ENCODE measurements at places on chromosomes 5 and 9.
A peak's percentile ranks its signal among the peaks of the same experiment; 100 is the strongest.

DNA sequence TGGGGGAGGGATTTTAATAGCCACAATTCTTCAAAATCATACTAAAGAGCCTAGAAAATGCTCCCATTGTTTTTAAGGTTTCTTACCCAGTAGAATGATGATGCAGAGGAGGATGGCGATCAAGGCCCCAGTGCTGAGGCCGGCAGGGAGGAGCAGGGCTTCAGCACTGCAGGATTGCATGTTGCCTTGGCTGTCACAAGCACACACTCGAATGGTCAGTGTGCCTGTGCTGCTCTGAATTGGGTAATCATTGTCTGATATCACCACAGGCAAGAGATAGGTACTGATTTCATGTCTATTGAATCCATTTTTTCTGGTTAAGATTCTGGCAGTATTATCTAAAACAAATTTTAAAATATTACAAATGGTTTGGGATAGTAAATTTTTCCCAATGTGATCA is 153.3 kb downstream of the CDH10 start:
- DNase-seq: no peak

GRCh38 chr9:14313951-14314423 is at the start of gene NFIB:
TSS of gene NFIB (minus strand) at chr9:14314141. CDS start at chr9:14313511, 630 bp downstream.
- DNase-seq: no peak

- no peak for DNase-seq
Measured at GRCh38 chr5:72498284-72498683, 8.9 kb downstream of the ZNF366 start.

DNA sequence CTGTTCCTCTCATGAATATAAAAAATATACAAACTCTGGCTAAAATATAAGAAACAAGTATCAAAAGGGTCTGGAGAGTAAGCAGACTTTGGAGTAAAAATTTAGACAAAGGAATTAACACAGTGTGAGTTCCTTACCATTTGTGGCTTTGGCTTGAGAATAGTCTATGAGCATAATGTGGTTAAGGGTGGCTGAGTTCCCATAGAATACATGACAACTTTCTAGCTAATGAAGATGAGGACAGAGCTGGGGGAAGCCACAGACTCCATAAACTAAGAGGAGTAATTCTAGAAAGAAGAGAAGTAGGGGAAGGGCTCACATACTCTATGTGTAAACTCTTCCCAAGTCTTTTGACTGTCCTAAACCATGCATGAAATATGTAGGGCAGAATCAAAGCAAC is 79.4 kb downstream of the CAAP1 start:
- peak; percentile 4 for DNase-seq

DNA sequence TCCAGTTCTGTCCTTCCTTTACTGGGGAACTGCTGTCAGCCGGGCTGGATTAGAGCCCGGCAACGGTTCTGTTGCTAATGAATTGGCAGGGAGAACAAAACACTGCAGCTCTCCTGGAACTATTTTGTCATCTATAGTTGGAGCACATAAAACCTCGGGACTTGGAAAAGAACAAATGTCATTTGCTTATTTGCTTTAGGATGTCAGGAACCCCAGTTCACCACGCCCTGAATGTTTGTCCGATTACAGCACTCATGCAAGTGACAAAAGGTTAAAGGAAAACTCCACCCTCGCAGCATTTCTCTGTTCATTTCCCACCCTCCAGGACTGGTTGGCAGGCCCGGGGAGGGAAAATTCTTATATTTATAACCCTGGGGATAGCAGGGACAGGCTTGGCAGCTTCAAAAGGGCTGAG is 66.4 kb upstream of the PLPP1 start:
- DNase-seq: no peak

- DNase-seq: no peak
Measured at GRCh38 chr5:87116825-87117512, 150.7 kb upstream of the RASA1 start.

DNA sequence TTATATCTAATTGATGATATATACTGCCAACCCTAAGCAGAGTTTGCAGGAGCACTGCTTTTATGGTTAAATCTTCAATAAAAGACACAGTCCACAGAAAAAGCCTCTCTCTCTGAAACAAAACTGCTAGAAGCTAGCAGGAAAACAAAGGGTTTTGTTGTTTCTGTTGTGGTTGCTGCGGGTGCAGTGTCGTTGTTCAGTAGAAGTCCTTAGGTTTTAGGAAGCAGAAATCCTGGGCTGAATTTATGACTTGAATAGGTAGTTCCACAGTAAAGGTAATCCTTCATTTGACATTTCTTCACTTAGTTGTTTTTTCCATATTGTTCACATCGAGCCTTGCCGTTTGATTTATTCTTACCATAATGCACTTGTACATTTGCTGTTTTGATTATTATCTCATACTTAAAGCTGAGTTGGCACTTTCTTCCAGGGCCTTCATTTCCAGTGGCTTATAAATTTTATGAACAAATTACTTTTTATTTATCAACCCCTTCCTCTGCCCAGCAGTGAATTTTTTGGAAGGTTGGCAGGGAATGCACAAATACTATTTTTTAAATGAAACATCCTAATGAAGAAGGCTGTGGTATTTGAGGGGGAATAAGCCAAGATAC is 209.6 kb upstream of the SLC30A5 start:
- DNase-seq: no peak

DNA sequence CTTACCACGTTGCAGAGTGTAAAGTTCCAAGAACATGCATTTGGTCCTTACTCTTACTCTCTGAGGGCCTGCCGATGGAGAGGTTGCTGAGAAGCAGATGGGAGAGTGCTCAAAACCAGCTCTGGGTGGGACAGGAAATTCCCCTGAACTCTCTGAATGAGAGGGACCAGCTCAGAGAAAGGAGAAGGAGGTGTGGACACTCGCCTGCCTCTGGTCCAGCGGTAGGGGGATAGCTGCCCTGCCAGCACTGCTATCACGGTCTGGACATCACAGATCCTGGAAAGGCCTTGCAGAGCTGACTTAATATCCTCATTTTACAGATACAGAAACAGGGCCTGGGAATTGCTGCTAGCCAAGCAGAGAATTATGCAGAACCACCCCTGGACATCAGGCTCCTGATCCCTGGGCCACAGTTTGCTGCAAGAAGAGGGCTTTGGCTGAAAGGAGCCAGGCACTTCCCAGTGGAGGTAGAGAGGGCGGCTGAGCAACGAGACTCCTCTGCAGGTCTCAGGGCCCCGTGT is 4.9 kb downstream of the TRAF1 start:
- no peak for DNase-seq

DNA sequence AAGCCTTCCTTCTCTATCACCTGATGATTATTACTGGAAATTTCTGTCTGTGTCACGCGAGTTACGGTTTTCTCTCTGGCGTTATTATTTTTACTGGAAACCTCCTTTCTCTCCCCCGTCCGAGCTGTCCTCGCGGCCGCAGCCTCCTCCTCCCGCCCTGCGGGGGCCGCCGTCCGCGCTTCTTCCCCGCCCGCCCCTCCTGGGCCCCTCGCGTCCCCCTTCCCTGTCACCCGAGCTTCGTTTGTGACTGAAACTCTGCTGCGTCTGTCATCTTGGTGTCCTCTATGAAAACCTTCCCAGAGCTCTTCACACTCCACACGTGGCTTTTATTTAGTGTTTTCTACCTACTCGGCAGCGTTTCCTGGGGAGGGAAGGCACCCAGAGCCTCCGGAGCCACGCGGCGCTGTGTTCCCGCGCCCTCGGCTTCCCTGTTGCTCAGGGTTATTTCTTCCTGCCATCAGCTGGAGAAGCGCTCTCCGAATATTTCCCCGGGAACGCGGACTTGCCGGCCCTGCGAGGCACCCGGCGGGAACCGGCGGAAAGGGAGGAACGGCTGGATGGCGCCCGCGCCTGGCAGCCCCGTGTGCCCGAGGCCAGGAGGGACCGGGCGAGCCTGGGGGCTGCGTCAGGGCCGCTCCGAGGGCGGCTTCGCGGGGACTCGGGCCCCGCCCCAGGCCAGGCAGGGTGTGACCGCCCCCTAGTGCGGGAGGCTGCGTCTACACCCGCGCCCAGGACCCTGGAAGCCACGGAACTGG is 33.9 kb downstream of the TRIP13 start:
- DNase-seq: no peak

GRCh38 chr5:57441557-57441956 is 41.1 kb downstream of the ACTBL2 start:
- no peak for DNase-seq

- no peak for DNase-seq
Measured at GRCh38 chr9:120978987-120979386, 52.4 kb upstream of the TRAF1 start.

- no peak for DNase-seq
Measured at GRCh38 chr5:11909471-11909870, 5.2 kb upstream of the CTNND2 start.

DNA sequence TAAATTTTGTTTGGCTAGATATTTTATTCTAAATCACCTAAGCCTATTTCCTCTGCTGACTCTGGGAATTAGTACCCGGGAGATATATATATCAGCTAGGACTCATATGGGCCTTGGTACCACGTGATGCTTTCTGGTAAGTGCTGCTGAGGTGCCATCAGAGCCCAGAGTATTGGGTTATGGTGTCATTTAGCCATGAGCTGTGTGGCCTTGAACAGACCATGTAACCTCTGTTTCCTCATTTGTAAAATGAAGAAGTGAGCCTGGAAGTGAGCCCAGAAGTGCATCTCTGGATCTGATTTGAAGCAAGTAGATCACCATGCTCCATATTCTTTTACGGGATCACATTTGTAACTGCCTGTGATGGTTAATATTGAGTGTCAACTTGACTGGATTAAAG is 126.1 kb downstream of the GPBP1 start:
- DNase-seq: no peak

DNA sequence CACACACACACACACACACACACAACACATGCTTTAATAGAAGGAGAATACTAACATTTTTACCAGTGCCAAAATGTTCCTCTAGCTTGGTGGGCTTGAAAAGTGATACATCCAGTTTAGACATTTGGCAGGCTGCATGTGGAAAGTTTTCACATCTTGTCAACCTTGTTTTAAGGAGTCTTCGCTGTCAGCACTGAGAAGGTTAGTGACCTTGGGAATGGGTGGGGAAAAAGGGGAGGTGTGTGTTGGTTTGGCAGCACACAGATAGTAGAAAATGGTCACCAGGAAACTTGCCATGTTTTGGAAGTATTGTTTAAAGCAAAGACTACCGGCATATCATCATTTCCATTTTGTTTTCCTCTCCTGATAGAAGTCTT is 346.5 kb upstream of the ADAMTSL1 start:
- DNase-seq: no peak

GRCh38 chr9:83138422-83139135 is 75.6 kb upstream of the RASEF start:
- DNase-seq: no peak

DNA sequence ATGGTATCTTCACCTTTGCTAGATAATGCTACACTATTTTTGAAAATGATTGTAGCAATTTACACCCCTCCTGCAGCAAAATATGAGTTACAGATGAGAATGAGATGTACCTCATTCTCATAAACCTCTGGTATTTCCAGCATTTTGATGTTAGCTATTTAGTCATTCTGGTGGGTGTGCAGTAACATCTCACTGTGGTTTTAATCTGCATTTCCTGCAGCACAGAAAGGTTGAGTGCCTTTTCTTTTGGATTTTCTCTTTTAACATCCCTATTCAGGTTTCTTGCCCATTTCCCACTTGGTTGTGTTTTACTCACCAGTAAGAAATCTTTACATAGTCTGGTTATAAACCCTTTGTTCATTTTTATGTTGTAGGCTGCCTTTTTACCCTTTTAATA is 206.2 kb downstream of the NR3C1 start:
- DNase-seq: no peak

- no peak for DNase-seq
Measured at GRCh38 chr9:100505564-100506159, 32.7 kb downstream of the TMEFF1 start.

GRCh38 chr9:12503606-12504122 is 189.5 kb upstream of the TYRP1 start:
- no peak for DNase-seq

- no peak for DNase-seq
Measured at GRCh38 chr5:150502106-150502505, 5.8 kb upstream of the NDST1 start.

- no peak for DNase-seq
Measured at GRCh38 chr5:115386657-115387056, 90.2 kb upstream of the CCDC112 start.

DNA sequence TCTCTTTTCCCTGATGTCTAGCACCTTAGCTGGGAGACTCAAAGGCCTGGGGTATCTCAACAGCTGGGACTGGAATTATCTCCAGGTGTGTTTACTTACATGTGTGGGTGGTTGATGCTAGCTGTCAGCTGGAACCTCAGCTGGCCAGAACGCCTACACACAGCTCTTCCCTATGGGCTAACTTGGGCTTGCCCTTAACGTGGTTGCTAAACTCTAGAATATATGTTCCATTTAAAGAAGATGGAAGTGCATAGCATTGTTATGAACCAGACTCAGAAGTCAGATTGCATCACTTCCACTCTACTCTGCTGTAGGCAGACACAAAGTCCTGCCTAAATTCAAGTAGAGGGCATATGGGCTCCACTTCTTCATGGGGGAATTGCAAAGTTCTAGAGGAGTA is 29.3 kb downstream of the SGCD start:
- DNase-seq: no peak

GRCh38 chr9:3434594-3434993 is 91.2 kb downstream of the RFX3 start:
- DNase-seq: no peak

DNA sequence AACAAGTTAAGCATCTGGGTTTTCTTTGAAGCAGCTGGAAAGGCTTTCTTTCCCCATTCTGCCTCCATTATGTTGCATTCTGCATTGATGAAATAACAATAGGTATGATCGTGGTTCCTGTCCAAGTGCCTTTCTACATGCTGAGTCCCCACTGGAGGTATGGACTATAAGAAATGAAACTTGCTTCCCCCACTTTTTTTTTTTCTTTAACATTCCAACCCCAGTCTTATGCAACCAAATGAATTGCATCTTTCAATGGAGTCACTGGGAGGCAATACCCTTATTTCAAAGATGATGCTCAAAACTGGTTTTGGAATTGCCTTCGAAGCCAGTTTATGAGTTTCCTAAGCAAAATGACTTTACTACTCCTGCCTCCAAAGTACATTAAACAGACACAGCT is 58.9 kb downstream of the ARSB start:
- DNase-seq: no peak

- no peak for DNase-seq
Measured at GRCh38 chr5:89396278-89396954, 513.4 kb upstream of the MEF2C start.

GRCh38 chr5:127011961-127012644 is 18.3 kb downstream of the MARCHF3 start:
- no peak for DNase-seq

- DNase-seq: no peak
Measured at GRCh38 chr9:6113312-6113711, 97.9 kb upstream of the RANBP6 start.

DNA sequence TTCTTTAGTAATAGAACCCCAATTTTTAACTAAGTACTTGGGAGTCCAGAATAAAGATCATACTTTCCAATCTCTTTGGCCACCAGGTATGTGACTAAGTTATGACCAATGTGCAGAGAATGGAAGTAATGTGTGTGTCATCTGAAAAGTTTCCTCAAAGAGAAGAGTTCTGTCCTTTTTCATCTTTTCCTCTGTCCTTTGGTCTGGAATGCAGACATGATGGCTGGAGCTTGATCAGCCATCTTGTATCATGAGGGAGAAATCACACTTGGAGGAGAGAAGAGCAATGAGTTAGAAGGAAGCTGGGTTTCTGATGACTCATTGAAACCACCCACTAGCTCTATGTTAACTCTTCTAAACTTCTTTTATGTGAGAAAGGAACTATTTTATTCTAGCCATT is 5.5 kb upstream of the CPEB4 start:
- no peak for DNase-seq
